Forelimb muscle (tissue), 1 donor: ENCODE measurements at places on chromosomes 2 and 18. TPM values are rescaled to one million over a fixed set of nuclear protein-coding genes. Genes with fewer than 3 reads are reported as not detected.

DNA sequence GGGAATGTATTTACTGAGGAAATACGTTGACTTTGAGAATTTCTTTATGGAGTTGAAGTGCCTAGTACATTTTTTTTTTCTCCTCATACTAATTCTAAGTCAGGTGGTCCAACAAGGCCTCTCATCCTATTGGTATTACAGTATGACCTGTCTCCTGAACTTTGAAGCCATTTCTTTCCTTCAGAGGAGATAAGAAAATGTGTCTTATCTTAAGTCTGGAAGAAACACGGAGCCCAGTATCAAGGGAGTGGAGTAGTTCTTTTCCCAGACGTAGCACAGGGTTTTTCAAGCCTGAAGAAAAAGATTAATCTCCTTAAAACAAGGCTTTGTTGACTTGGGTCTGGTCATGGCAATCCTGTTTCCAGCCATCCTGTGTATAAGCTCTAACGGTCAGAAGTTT lies 11.6 kb upstream of the CPS1 start:
- DNase-seq = no peak

DNA sequence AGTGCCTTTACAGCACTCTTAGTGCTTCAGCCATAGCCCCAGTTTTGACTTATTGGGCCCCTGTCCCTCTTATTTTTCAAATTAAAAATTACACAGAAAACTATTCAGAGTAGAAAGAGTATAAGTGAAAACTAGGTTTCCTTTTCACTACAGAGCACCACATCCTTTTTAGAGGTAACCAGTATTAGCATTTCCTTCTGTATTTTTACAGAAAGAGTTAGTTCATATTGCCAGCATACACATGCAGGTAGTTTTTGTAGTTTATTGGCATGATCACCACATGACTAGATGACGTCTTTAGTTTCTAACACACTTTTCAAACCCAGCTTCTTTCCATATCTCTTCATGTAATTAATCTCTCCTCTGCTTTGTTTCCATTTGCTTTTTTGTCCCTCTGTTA lies 66.4 kb downstream of the UBE2E3 start:
- DNase-seq = no peak

GRCh38 chr2:189662669-189663226 lies 1.5 kb downstream of the ASNSD1 start:
- DNase-seq = no peak

PROKR1 gene
- polyA plus RNA-seq = 0.44 TPM
